ENCODE measurements at places on chromosomes 12 and 14. TPM values are rescaled to one million over a fixed set of nuclear protein-coding genes. Genes with fewer than 3 reads are reported as not detected.

The PLXNC1 gene
- 0.18 TPM for total RNA-seq

DNA sequence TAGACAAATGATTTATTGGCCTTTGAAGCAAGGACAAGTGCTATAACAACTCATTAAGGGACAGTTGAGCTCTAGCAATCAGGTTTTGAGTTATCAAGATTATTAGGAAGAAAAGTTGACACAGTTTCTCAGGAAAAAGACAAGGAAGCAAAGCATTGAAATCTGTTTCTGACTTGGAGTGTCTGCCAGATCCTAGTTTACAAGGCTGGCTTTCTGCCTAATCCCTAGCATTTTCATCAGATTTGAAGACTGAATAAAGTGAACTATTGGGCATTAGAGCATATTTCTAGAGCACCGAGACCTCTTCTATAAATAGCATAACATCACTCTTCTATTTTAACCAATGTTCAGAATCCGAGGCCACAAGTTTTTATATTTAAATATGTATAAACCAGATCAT, 7.0 kb downstream of the SYT1 start:
- no peak for DNase-seq

DNA sequence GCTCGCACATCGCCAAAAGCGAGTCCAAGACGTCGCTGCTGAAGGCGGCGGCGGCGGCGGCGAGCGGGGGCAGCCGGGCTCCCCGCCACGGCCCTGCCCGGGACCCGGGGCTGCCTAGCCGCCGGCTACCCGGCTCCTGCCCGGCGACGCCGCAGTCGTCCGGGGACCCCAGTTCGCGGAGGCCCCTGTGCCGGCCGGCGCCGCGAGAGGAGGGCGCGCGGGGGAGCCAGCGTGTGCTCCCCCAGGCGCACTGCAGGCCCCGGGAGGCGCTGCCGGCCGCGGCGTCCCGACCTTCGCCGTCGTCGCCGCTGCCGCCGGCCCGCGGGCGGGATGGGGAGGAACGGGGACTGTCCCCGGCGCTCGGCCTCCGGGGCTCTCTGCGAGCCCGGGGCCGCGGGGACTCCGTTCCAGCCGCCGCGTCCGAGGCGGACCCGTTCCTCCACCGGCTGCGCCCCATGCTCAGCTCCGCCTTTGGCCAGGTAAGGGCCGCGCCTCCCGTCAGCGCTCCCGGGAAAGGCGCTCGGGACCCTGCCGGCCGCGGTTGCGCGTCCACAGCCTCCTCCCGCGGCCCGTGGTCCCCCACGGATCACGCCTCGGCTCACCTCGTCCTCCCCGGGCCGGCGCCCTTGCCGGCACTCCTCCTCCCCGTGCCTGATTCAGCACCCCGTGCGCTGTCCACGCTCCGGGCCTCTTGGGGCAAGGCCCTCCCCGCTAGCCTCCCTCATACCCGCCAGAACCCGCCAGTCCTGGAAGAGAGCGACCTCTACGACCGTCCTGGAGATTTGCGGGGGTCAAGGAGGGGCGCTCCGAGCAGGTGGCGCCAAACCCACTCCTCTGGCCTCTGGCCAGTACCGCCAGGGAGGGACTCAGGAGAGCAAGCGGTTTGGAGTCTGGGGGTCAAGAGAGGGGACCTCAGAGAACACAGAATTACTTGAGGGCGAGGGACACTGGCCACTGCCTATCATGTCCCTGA, 721 bp downstream of the CABP1 start:
- peak; percentile 9 for DNase-seq

DNA sequence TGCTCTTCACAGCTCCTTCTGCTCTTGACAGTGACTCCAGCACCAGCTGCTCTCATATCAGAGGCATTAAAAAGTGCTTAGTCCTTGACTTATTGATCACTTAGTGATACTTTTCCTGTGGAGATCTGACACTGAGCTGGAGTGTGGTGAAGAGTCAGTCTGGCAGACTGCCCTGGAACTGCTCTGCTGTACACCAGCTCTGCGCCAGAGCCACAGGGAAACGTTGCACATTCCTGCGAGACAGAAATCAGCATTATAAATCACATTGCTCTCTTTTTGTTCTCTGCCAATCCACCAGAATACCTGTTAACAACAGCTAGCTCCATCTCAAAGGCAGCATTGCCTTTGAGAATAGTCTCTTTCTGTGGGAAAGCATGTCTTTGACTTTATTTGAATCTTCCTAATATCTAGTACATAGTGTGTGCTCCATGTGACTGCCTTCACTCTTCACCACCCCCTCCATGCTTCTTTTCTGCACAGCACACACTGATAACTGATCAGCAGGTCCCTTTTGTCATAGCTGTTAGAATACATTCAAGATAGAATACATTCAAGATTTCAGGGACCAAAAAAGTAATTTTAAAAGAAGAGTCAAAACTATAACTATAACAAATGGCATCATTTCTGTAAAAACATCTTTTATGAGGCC, 48.2 kb upstream of the VSX2 start:
- DNase-seq: no peak

- DNase-seq: no peak
These were observed 1.0 kb downstream of the HIP1R start for GRCh38 chr12:122836027-122836921.

DNA sequence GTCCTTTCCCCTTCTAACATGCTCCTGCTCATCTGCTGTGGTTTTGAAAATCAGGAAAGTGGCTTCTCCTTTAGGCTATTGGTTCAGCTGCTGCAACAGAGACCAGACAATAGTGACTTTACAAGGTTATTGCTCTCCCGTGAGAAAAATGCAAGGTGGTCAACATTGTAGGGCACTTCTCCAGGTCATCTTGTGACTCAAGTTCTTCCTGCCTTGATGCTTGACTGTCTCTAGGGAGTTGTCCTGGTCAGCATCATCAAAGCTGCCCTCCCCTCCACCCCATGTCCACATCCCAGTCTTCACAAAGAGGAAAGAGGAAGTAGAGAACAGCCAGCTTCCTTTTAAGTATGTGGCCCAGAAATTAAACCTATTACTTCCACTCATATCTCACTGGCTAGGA, 3.9 kb upstream of the TMEM63C start:
- no peak for DNase-seq

GRCh38 chr12:98469109-98469508, 46.3 kb upstream of the TMPO start:
- no peak for DNase-seq

GRCh38 chr12:29591140-29592020, 93.9 kb upstream of the OVCH1 start:
- no peak for DNase-seq

Data from HFFc6 (cell line).